NCI-H510A (cell line): ENCODE measurements at places on chromosomes 6 and 20.

DNA sequence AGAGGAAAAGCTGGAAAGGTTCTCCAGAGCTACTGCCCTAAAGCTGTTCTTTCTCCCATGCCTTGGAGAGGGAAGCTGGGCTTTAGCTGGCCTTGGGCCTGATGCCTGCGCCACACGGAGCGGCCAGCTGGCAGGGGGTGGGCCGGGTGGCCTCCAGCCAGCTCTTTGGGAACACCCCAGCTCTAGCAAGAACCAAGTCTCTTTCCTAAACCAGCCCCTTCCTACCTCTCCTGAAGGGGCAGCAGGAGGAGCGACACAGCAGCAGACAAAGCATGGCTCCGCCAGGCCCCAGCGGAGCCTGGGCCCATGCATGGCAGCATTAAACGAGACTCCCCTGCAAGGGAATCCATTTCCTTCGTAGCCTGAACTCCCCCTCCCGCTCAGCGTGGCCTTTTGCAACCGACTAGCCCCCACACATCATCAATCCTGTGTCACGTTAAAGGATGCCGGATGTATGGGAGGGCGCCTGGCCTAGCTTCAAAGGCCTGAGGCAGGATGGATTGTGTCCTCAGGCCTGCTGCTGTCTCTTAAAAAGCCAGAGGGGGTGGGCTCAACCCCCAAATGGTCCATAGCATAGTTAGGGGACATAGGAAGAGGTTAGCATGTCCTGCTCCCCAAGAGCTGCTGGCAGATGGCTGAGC, 14.0 kb downstream of the MRPS18A start:
- no peak for DNase-seq

DNA sequence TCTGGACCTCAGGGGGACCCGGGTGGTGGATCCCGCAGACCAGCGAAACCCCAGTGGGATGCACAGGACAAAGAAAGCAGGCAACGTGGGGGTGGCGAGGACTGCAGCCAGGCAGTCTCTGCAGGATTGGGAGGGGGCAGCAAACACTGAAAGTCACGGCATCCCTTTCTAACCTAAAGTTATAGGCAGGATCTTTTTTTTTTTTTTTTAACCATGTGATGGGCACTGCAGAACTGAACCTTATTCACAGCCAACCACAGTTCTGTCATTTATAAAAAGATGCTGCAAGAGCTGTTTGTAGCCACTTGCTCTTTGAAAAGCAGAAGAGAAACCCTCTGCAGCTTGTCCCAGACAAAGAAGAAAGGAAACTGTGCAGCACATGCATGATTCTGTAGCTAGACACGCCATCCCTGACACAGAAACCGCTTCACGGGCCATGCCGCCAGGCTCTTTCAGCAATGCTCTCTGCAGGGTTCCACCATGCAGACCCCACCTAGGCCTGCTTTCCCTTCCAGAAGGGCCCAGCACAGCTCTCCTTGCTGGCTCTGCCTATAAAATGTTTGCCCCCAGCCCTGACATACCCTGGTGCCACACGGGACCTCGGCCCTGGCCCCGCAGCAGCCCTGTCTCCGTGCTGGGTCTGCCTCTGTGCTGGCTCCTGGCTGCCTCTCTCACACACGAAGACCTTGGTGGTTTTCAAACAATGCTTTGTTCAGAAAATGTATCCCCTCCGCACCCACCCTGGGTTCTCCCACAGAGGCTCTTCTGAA, 70.8 kb downstream of the PYGB start:
- DNase-seq = no peak

DNA sequence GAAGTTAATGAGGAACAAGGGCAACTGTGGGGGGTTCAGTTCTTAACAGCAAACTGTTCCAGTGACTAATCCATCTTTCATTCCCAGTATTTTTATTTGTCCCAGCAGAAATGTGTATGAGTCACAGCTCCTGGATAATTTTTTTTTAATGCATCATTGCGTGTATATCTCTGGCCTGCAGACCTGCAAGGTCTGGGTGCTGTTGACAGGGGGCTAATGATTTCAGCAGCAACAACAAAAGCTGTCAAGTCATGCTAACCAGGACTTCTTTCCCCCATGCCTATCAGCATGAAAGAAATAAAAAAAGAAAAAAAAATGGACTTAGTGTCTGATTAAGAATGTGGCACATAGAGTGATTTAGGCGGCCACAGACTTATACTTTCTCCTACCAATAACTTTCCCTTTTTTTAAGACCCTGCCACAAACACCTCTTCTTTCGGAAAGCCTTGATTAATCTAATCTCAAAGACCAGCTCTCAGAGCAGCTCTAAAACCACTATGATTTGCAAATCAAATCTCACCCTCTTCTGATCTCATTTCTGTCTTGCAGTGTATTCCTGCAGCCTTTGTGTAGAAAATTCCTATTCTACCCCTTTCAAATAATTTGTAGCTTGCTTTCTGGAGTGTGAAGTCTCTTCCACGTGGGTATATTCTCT, 14.2 kb upstream of the PREX1 start:
- no peak for DNase-seq

GRCh38 chr6:113723182-113723581, 134.0 kb upstream of the MARCKS start:
- no peak for DNase-seq
